ENCODE measurements at places on chromosomes 3 and 15.

DNA sequence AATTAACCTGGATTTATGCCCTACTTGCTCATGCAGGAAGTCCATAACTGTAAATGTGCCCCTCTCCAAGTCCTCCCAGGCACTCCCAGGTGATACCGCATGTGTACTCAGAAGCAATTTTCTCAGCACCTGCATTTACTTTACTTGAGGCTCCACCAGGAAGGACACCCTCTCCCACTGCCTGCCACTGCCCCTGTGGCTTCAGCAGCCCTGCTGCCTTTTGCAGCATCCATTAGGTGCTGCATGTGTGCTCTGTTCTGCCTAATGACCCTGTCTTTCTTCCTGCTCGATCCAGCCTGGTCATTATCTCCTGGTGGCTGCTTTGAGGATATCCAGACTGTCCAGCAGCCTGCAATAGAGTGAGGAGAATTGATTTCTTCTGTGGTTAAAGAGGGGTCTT, 107.6 kb upstream of the SEMA6D start:
- DNase-seq = no peak

- no peak for DNase-seq
Observed at GRCh38 chr3:132405188-132405587, 12.1 kb upstream of the DNAJC13 start.

DNA sequence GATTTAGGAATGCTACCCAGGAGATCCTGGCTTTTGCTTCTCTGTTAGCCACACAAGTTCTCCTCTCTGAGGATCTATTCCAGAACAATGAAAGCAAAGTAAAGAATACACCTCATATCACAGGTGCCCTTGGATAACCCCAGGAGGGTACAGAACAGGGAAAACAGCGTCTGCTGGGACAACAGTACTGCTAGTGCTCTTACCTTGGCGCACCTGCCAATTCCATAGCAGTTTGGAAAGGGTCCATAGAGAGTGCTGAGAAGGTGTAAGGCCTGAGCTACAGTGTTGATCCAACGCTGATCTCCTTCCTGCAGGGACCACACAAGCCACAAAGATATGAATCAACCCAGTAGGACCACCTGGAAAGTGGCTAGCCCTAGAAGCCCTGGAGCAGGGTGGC, 12.9 kb upstream of the PRC1 start:
- DNase-seq = no peak

- DNase-seq = no peak
Observed at GRCh38 chr15:71715914-71716313, 94.4 kb upstream of the NR2E3 start.

GRCh38 chr3:52533623-52534280, at the start of gene NT5DC2:
TSS of gene NT5DC2 (minus strand) at chr3:52533857. CDS start at chr3:52533737, 120 bp downstream.
- DNase-seq = peak; percentile 93

DNA sequence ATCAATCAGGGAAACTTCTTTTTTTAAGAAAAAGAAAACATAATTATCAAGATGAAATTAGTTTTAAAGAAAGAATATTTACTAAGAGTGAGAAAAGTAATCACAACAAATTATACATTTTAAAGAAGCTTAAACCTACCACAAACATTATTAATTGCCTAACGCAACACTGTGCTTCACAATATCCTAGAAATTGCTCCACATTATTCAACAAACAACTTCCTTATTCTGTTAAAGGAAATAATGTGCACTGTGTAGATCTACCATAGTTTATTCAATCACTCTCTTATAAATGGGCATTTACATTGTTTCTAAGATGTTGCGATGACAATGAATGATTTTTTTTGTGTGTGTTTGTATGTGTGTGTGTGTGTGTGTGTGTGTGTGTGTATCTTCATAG, 525.9 kb upstream of the KCNMB2 start:
- DNase-seq = no peak

DNA sequence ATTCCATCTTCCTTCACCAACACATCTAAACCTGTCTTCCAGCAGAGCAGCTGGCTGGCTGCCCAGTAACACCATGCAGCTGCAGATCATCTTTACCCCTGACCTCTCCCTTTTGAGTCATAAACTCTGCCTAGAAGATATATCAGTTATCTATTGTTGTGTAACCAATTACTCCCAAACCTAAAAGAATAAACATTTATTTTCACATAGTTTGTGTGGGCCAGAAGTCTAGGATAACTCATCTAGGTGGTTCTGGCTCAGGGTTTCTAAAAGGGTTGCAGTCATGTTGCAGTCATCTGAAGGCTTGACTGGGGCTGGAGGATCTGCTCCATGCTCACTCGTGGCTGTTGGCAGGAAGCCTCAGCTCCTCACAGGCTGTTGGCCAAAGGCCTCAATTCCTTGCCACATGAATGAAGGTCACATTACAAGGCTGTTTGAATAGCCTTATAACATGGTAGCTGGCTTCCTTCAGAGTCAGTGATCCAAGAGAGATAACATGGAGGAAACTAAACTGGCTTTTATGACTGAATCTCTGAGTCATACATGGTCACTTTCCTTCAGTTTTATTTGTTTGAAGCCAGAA, 92.8 kb downstream of the GOLIM4 start:
- DNase-seq = peak; percentile 58

DNA sequence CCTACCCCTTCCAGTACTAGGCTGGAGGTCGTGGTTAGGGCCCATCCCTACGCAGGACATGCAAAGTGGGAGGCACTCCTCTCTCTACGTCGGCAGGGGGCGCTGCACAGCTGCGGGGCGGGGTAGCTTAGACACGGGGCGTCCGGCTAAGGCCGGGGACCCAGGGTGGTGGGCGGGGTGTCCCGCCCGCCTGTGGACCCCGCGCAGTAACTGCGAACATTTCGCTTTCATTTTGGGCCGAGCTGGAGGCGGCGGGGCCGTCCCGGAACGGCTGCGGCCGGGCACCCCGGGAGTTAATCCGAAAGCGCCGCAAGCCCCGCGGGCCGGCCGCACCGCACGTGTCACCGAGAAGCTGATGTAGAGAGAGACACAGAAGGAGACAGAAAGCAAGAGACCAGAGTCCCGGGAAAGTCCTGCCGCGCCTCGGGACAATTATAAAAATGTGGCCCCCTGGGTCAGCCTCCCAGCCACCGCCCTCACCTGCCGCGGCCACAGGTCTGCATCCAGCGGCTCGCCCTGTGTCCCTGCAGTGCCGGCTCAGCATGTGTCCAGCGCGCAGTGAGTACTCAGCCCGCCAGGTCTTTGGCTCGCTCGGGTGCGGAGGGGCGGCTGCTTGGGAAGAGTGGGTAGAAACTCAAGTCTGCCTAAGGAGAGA, at the start of gene IL12A:
IL12A (plus strand) TSS at position 219 of the 655 bp plus-strand sequence.
- DNase-seq = peak; percentile 92

DNA sequence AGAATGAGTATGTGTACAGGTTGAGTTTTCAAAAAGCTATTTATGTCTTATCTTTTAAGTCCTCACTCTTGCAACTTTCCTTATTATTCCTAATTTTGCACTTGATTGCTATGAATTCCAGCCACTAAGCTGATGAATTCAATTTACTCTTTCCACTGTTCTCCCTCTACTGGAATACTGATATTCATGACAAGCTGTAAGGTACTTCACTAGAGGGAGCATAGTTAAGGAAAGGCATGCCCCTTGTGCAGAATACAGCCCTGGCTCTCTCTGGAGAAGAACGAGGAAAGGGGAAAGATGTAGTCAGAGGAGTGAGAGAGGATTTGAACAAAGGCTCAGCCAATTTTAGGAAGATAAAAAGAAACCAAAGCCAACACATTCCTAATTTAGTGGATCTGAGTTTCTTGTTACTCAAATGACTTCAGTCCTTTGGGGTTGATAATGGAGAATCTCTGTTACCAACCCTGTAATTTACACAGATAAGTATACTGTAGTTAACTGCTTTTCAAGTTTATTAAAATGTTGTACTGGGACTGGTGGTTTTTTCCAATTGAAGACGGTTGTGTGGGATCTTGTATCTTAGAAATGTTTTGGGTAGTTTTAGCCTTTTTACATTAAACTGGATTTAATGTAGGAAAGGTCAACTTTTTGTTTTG, 4.0 kb downstream of the SCAANT1 start:
- DNase-seq = no peak

DNA sequence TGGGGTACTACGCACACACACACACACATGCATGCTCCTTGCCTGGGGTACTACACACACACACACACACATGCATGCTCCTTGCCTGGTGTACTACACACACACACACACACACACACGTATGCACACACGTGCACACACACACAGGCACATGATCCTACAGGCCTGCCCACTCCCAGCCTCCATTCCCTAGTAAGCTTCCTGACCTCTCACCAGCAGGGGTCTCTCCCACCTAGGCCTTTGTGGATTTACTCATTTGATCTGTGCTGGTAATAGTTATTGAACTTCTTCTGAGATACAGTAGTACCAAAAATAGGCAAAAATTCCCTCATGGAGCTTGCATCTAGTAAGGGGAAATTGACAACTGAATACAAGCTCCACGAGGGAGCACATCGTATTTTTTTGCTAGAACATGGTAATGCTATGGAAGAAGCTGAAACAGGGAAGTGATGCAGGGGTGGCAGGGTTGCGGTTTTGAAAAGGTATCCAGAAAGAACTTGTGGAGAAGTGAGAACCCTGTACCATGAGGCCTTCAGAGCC, 19.1 kb downstream of the TTC21A start:
- DNase-seq = peak; percentile 81

- DNase-seq = no peak
Observed at GRCh38 chr3:52279596-52279995, 1.1 kb upstream of the WDR82 start.

- DNase-seq = no peak
Observed at GRCh38 chr3:52998771-52999513, 46.9 kb downstream of the SFMBT1 start.

DNA sequence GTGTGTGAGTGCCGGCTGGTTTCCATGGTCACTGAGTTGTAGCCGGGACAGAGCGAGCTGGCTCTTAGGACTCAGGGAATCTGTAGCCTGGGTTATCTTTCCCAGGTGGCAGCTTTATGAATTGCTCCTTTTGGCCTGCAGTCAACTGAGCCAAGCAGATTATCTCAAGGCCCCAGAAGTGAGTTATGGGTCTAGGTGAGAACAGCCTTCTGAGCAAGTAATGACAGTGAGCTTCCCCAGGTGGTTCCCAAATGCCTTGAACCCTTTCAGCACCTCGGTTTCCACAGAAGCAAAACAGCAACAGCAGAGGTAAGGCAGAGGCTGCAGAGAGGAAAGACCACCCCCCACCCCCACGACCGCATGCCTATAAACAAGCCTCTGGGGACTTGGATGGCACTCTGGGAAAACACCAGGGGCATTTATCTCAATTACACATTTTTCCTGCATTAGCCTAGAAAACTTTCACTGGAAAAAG, 56.7 kb upstream of the DGKG start:
- no peak for DNase-seq

- DNase-seq = no peak
Observed at GRCh38 chr3:157061265-157061664, 98.7 kb downstream of the CCNL1 start.
